Epithelial cell of prostate (primary cell): ENCODE measurements at places on chromosomes 2 and 18.
A peak's percentile ranks its signal among the peaks of the same experiment; 100 is the strongest.

- DNase-seq = no peak
These were observed 502.1 kb downstream of the PARD3B start for GRCh38 chr2:205047273-205047839.

GRCh38 chr2:222000326-222000725, 298.5 kb downstream of the PAX3 start:
- peak; percentile 12 for DNase-seq

DNA sequence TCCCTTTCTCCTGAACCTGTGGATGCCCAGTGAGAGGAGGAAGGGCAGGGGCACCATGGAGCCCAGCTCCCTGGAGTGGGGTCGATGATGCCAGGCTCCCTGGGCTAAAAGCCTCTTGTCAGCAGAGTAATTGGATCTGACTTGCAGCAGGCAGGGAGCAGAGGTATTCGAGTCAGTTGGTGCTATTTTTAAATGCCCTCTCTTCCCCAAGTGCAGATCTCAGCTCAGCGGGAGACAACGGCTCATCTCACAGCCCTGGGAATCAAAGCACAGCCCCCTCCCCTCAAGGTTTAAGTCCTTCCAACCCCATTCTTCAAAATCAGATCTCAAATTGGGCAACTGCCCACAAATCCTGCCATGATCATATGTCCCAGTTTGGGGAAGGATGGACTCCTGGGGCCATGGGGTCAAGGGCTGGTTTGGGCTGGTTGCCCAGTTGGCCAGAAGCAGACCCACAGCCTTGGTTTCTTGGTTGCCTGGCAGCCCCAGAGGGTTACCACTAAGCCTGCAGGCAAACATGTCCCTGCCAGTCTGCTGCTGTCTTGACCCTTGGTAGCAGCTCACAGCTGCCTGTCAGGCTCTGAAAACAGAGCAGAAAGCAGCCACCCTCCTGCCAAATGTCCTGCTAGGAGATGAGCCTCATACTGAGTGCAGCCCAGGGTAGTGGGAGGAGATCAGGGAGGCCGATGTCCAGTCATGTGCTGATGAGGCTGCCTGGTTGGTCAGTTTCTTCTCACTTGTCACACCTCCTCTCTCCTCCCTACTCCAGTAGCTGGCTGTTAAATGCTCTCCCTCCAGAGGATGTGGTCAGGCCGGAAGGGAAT, 244.9 kb downstream of the LOXHD1 start:
- DNase-seq = no peak

- no peak for DNase-seq
These were observed 34.0 kb upstream of the KLF11 start for GRCh38 chr2:10009271-10009810.

GRCh38 chr18:34529358-34530335, 180.5 kb upstream of the DTNA start:
- no peak for DNase-seq

GRCh38 chr2:155692106-155692505, 640.4 kb downstream of the NR4A2 start:
- DNase-seq = no peak

DNA sequence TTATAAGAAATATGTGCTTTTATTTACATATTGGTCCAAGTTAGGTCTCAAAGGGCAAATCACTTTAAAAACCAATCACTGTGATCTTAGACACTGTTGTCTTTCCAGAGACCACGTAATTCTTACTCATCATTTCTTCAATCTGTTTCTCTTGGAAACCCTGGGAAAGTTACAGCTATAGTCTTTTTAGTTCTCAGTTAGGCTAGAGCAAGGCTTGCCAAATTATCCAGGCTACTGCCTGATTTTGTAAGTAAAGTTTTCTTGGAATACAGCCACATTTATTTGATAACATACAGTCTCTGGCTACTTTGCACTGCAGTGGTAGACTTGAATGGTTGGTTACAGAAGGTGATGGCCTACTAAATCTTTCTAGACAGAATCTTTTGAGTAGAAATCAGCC, 106.0 kb downstream of the KIAA1328 start:
- no peak for DNase-seq
